ENCODE measurements at places on chromosomes 3 and 15.

DNA sequence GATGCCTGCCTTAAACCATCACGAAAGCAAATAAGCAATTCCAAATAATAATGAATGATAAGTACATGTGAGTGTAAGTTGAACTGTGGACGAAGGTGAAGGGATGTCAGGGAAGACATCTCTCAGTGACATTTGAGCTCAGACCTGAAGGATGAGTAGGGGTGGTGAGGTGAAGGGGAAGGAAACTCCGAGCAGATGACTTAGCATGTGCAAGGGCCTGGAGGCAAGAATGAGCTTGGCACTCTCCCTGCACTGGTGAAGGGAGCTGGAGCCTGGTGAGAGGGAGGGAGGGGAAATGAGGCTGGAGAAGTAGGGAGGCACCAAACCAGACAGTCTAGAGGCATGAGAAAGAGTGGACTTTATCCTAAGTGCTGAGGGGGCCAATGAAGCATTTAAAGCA lies 84.3 kb downstream of the MTHFS start:
- no peak for DNase-seq

DNA sequence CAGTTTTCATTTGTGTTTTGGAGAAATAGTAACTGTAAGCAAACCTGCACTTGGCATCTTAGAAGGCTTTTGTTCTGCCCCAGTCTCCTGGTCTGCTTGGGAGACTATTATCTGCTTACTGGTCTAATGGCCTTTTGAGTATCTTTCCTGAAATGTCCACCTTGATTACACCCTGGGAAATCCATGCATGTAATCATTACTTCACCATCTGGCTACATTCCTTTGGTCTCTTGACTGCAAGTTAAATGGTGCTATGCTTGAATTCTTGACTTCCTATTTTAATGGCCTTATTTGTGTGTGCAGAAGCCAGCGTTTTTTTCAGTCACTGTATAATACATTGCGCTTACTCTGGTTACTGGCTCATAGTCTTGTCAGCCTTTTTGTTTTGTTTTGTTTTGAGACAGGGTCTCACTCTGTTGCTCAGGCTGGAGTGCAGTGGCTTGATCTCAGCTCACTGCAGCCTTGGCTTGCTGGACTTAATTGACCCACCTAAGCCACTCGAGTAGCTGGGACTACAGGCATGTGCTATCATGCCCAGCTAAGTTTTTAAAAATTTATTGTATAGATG lies 30.0 kb downstream of the CHD2 start:
- DNase-seq = no peak

- DNase-seq = no peak
Observed at GRCh38 chr15:68391121-68391520, 40.8 kb downstream of the ITGA11 start.

- DNase-seq = no peak
Observed at GRCh38 chr15:25374143-25374542, 64.7 kb downstream of the UBE3A start.

GRCh38 chr3:133413161-133414020 lies 13.5 kb downstream of the BFSP2 start:
- DNase-seq = no peak

DNA sequence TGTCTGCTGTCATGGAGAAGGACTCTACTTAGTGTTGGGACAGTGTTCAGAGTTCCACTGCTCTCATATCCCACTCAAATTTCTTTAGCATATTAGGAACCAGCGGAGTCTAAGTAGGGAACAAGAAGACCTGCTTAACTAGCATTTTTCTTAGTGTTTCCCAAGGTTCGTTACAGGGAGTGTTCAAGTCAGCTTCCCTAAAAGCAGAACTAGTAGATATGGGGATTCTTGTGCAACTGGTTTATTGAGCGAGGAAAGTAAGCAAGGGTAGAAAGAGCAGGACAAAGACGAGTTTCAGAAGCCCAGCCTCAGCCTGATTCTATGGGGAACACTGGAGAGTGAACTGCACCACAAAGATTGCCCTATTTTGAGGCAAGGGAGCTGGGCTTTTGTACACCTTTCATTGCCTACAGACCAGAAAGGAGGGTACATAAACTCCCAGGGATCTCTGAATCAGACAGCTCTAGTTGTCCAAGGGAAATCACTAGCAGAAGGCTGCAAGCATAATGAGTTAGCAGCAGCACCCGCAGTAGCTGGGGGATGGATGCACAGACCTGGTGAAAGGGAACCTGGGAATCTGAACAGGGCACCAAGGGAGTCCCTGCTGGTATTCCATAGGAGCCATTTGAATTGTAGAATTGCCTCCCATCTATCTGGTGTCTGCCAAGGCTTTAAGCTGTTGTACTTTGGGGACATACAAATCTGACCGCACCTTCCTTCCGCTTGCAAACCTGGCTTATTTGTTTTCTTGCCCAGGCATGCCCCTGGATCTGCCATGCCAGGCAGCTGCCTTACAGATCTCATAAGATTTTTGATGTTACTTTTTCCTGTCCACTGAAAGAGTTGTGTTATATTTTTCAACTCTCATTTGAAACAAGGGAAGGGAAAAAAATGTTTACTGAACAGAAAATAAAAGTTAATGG lies 15.1 kb downstream of the CMTM7 start:
- DNase-seq = no peak

DNA sequence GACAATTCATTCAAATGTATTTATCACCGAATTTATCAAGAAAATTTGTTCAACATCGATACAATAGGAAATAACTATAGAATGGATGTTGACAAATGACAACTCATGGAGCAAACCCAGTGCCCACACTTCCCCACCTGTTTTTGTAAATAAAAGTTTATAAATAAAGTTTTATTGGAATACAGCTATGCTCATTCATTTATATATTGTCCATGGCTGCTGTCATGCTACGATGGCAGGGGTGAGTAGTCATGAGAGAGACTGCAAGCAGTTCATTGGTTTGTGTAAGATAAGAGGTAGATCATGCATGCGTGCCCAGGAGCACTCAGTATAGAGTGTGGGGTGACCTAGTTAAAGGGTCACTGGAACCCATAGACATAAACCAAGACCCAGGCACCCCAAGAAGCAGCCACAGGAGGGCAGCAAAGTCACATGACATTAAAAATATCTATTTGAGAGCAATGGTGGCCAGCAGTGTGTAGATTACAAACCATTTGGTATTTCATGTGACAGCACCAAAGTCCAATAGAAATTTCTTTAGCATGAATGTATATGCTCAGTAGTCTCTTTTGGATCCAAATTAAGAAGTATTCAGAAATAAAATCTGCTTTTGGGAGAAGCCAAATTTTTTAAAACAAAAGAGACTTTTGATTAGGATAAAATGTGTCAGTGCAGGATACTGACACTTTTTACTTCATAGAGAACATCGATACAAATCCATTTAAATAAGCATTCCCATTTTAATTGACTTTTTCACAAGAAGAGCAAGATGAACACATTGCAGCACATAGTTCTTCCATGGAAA lies 794.8 kb downstream of the MCTP2 start:
- no peak for DNase-seq

GRCh38 chr3:16385151-16385550 lies 120.1 kb downstream of the OXNAD1 start:
- DNase-seq = no peak

DNA sequence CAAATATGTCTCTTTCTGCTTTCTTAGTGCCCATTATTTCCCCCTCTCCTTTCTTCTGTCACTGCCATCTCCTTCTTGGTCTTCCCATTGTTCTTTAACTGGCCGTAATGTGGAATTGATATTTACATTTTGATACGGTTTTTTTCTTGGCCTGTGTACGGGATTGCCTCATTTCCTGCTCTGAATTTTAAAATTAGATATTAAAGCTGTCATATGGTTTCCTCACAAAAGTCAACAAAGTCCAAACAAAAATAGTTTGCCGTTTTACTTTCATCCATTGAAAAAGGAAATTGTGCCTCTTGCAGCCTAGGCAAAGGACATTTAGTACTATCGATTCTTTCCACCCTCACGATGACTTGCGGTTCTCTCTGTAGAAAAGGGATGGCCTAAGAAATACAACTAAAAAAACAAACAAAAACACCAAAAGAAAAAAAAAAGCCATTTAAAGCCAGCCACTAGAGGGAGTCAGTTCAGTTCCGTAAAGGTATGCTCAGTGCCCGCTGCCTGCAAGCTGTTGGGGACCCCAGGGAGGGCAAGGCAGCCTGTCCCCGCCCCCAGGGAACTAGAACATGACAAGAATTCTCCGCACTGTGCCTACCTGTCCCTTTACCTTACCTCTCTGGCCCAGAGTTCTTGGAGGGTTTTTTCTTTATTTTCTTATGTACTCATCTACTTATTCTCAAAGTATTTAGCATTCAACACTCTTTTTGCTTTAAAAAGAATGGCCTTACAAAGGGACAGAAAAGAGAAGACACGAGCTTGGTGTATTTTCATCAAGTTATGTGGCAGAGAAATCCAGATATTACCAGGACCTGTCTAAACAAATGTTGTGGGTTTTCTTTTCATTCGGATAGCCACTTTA lies 30.0 kb upstream of the NR2E3 start:
- peak; percentile 45 for DNase-seq

DNA sequence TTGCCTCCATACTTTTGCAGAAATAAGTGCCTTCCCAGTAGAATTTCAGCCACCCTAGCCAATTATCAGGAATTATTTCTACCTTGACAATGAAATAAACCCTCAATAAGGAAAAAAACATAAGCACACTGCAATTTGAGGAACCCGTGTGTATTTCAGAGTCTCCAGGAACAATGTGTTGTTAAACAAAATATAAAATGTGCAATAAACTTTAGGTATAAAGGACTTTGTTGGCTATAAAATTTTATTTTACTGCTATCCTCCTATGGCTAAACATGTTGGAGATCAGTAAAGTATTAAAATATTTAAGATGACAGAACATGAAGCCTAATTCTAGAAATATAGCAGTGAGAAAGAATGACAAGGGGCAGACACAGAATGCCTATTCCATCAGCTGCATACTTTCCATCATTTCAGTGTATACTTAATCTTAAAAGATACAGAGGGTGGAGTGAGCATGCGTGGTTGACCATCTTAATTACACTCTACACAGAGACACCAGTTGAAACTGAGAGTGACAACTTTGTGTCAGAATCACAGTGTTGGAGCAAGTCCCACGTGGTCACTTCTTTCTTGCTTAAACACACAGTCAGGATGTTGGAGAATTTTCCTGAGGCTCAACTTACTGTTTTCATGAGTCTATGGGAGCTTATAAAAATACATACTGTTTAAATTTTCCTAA lies 79.0 kb upstream of the SUCLG2 start:
- no peak for DNase-seq

DNA sequence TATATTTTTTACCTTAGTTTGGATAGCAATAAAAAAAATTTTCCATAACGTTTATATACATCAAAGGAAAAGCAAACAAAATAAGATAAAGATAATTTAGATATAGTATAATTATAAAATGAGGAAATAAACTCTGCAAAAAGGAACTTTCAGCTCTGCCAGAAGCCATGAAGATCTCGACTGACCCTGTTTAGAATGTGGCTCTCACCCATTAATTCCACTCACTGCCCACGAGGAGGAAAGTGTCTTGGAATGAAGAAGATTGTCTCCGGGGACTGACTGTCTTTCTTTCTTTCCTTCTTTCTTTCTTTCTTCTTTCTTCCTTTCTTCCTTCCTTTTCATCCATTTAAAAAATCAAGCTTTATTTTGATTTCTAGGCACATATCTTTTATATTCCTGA lies 20.1 kb upstream of the PRR20G start:
- no peak for DNase-seq

DNA sequence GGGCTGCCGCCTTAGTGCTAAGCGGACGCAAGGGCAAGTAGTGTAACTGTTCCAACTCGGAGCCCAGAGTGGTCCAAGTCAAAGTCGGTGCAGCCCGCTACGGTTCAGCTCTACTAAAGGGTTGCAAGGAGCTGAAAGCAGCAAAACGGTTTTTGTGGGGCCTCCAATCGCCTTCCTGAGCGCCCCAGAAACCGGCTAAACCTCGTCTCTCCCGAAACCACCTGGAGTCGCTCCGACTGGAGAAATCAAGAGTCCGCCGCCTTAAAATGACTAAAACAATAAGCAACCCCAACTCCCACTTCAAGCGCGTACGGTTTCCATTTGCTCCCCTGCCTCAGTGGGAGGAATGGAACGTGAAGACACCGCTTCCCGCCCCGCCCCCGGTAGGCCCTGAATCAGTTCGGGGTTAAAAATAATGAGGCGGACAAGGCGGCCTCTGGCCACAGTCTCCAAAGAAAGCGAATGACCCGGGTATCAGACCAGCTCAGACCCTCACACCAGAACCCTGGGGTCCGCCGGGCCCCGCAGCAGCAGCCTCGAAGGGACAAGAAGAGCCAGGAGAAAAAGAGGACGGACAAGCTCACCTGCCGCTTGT lies 401 bp downstream of the SEC11A start:
- DNase-seq = no peak

DNA sequence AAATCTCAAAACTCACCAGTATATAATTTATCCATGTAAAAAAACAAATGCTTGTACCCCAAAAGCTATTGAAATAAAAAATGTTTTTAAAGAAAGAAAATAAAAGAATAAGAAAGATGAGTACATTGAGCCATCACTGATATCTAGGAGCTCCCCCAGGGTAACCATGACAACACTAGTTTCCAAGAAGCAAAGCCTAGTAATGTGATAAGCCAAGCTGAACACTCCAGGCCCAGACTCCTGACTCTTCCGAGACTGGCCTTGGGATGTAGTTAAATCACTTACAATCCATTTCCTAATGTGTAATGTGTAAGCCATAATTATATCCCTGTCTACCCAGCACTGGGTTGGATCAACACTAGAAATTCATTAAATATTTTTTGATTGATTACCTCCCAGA lies 21.1 kb upstream of the ATP8B4 start:
- DNase-seq = no peak

DNA sequence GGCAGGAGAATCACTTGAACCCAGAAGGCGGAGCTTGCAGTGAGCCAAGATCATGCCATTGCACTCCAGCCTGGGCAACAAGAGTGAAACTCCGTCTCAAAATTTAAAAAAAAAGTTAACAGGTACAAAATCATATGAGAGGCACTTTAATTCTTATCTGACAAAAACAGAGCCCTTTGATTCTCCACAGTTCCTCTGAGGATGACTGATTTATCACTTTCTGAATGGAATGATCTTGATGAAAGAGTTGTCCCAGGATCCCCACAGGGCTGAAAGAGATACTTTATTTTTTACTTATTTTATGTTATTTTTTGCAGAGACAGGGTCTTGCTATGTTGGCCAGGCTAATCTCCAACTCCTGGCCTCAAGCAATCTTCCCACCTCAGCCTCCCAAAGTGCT lies 4.0 kb downstream of the LHFPL4 start:
- DNase-seq = no peak

- no peak for DNase-seq
Observed at GRCh38 chr3:188389711-188390342, 235.9 kb downstream of the LPP start.

- no peak for DNase-seq
Observed at GRCh38 chr15:31269816-31270575, 56.6 kb upstream of the KLF13 start.

DNA sequence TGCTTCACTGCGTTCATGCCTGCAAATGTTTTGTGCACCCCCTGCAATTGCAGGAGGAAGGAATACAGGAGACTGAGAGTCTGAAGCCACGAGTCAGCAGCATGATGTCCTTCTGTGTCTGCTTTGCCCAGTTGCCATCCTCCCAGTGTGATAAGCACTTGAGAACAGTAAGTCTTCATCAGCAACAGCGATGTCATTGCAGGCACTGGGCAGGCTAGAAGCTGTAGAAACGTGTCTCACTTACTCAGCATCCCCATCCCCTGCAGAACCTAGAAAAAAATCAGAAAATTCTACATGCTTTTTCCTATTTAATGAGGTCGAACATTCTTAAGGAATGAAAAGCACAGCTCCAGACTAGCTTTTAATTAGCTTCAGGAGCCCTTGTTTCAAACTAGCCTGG lies 156.5 kb upstream of the LPP start:
- no peak for DNase-seq

GRCh38 chr3:89395456-89395855 lies 288.0 kb downstream of the EPHA3 start:
- no peak for DNase-seq
